Stimulated activated CD4-positive, alpha-beta T cell treated with anti-CD3 and anti-CD28 coated beads, TNF-alpha, amount 100 ng/mL, for 48 hours (primary cell): ENCODE measurements at places on chromosomes 16 and 17.

DNA sequence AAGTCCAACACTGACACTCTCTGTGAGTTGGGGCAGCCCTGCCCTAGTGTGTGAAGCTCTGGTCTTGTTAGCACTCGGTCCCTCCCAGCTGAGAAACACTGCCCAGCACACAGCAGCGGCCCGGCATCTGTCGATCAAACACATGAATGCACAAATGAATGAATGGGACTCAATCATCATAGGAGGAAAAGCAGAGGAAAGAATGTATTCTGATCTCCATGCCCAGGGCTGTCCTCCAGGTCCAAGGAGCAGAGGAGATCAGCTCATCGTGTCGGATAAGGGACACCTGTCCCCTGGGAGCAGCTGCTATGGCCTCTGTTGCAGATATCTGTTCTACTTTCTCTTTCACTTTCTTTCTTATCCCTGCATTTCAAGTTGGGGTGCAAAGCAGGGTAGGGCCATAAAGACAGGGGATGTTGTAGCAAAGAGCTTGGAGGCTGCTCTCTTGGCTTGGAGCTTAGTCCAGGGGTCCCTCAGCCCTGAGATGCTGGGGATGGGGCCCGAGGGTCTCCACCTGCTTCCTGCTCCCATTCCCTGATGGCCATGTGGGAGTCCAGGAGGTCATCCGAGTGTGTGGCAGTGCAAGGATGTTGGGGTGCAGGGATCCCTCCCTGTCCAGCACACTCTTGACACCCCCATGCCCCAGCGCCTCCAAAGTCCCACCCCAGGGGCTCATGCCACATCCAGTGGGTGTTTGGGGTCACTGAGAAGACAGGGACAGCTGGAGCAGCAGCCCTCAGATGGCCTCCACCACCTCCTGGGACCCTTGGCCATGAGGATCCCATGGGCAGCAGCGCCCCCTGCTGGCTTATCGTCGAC, 88.2 kb downstream of the IRF8 start:
- no peak for DNase-seq

DNA sequence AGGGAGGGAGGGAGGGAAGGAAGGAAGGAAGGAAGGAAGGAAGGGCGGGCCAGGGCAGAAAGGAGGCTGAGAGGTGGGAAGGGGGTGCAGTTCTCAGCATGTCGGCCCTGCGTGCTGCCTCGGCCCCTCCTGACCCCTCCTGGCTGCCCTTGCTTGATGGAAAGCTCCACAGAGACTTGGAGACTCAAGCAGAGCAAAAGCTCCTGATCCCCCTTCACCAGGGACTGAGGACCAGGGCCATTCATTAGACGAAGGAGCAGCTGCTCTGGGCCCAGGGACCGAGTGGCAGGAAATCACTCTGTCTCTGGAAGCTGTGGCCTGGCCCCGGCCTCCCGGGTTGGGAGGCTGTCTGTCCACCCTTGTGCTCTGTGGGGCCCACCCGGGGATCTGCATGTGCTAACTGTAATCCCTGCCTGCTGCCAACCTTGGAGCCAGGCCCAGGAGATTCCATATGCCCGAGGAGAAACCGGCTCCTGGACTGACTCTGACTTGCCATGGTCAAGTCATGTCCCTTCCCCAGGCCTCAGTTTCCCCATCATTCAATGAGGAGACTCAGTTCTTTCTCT, 27.4 kb upstream of the C1QL1 start:
- DNase-seq: no peak

- DNase-seq: peak; percentile 35
Observed at GRCh38 chr17:50816771-50817751, 18.3 kb upstream of the WFIKKN2 start.

GRCh38 chr16:89442990-89443726, 47.2 kb downstream of the ANKRD11 start:
- DNase-seq: no peak

DNA sequence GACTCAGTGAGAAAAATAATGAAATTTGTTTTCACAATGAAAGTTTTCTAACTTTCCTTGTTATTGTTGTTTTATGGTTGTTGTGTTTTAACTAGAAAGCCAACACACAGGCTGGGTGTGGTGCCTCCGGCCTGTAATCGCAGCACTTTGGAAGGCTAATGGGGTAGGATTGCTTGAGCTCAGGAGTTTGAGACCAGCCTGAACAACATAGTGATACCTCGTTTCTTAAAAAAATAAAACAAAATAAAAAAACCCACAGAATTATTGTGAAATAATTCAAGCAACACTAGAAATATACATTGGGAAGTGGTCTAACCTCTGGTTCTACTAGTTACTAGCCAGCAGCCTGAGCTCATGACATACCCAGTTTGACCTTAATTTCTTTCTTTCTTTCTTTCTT, 630 bp downstream of the MILR1 start:
- DNase-seq: no peak

GRCh38 chr17:28505986-28506665, at the start of gene FOXN1:
Gene FOXN1 (plus strand): TSS chr17:28506348. CDS start chr17:28523970, 17,622 bp downstream.
- DNase-seq: no peak

DNA sequence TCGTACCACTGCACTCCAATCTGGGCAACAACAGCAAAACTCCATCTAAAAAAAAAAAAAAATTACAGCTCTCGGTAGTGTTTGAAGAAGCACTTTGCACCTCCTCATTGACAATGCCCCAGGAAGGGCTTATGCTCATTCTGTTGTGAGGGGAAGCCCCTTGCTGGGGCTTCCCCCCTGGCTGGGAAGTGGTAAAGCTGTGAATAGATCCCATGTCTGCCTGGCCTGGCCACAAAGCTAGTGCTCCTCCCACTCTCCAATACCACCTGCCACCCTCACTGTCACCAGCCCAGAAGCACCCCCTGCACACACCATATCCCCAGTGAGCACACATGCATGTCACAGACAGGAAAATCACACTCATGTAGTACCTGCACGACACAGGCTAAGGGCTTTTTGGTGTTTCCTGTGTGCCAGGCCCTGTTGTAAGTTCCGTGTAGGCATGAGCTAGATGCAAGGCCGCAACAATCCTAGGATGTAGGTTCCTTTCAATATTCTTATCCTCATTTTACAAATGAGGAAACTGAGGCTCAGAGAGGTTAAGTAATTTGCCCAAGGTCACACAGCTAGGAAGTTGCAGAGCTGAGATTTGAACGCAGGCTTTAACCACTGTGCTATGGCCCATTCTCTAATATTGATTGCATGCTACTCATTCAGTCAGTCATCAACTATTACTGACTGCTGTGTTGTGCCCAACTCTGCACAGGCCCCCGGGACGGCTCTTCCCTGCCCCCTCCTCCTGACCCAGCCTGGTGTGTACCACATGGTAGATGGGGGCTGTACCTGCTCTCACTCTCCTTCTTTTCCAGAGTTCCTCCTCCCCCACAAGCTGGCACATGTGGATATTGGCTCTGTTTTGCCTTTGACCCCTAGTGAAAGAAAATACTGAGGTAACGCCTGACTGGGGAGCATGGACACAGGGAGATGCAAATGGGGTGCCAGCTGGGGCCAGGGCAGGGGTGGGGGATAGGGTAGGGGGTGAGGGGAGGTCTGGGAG, 11.9 kb upstream of the COL1A1 start:
- peak; percentile 20 for DNase-seq

- DNase-seq: no peak
Observed at GRCh38 chr17:74202938-74203337, 540 bp upstream of the RPL38 start.

DNA sequence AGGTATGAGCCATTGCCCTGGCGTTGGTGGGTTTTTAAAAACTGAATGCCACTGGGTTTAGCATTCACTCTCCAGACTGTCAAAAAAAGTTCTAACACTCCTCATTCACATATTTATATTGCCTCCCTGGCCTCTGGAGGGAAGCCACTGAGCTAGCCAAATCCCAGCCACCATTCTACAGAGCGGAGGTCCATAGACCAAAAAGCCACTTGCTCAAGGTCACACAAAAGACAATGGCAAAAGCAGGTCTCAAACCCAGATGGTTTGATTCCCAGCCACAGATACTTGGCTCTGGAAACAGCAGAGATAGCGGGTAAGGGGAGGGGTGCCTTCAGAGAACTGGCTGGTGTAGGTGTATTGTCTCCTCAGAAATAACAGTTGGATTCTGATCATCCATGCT, 18.0 kb upstream of the CDIPT start:
- DNase-seq: no peak

GRCh38 chr16:72357910-72358309, 186.0 kb upstream of the PMFBP1 start:
- no peak for DNase-seq

DNA sequence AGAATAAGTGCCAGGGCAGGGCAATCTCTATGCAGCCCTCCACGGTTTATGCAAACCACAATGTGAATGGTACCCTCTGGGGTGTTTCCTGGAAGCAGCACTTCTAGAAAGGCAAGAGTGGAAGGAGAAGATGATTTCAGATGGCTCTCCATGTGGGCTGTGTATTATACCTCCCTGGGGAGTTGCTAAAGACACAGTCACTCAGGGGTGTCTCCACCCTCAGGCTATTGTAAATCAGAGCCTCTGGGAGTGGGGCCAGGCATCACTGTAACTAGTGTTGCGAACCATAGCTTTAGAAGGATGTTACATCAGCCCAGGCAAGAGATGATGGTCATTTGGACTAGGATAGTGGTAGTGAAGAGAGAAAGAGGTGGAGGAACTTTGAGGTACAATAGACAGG, 83.3 kb upstream of the ZKSCAN2 start:
- no peak for DNase-seq

DNA sequence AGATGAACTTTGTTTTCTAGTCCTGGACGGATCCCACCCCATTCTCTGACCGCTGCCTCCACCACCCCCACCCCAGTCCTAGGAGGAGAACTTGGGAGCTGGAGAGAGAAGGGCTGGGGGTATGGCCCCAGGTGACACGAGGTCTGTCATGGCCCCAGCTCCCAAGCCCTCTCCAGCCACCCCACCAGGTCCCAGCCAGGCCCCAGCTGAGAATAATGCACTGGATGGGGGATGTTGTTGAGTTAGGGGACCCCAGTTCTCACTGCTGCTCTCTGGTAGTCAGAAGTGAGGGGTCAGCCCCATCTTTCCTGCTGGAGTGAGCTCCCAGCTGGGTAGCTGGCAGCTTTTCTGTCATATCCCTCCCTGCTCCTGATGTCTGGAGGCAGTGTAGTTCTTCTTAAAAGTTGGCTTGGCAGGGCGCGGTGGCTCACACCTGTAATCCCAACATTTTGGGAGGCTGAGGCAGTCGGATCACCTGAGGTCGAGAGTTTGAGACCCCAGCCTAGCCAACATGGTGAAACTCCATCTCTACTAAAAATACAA, 4.6 kb upstream of the COL1A1 start:
- DNase-seq: no peak

- DNase-seq: no peak
Observed at GRCh38 chr16:85123891-85124635, 11.8 kb upstream of the CIBAR2 start.

- DNase-seq: no peak
Observed at GRCh38 chr17:30391534-30391933, 12.8 kb downstream of the CPD start.

DNA sequence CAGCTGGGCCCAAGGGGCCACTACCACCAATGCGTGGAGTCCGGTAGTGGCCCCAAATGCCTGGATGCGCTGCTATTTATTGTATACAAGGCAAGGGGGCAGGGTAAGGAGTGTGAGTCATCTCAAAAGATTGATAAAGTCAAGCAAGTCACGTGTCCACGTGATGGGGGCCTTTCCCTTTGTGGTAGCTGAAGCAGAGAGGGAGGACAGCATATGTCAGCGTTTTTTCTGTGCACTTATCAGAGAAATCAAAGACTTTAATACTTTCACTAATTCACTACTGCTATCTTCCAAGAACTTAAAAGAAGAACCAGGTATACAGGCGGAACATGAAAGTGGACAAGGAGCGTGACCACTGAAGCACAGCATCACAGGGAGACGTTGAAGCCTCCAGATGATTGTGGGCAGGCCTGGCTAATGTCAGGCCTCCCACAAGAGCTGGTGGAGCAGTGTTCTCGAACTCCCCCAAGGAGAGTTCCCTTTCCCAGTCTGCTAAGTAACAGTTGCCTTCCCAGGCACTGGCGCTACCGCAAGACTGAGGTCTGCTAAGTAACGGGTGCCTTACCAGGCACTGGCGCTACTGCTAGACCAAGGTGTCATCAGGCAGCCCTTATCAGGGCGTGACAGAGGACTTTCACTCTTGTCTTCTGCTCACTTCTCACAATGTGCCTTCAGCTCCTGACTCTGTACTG, 10.8 kb upstream of the ASB16 start:
- DNase-seq: no peak

- no peak for DNase-seq
Observed at GRCh38 chr17:81891303-81891552, 158 bp downstream of the ALYREF start.

DNA sequence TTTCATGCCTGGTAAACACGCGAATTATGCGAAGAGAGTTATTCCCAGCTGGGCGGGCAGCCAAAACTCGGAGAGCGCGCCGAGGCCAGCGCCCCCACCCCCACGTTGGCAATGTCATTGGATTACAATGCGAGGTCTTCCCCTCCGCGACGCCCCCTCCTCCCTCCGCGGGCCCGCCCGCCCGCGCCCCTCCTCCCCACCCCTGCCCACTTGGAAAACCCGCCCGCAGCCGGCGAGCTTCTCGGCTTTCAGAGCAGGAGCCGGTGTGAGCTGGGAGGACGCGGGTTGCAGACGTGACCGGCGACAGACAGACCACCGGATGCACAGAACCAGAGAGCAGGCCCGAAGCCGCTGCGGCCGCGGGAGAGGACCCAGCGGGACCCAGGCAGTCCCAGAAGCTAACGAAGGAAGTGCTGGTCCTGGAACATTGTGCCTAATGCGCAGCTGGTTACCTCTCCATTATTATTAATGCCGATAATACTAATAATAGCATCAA, 4.0 kb downstream of the NOG start:
- no peak for DNase-seq

GRCh38 chr17:2420176-2420575, 19.3 kb upstream of the MNT start:
- DNase-seq: no peak

DNA sequence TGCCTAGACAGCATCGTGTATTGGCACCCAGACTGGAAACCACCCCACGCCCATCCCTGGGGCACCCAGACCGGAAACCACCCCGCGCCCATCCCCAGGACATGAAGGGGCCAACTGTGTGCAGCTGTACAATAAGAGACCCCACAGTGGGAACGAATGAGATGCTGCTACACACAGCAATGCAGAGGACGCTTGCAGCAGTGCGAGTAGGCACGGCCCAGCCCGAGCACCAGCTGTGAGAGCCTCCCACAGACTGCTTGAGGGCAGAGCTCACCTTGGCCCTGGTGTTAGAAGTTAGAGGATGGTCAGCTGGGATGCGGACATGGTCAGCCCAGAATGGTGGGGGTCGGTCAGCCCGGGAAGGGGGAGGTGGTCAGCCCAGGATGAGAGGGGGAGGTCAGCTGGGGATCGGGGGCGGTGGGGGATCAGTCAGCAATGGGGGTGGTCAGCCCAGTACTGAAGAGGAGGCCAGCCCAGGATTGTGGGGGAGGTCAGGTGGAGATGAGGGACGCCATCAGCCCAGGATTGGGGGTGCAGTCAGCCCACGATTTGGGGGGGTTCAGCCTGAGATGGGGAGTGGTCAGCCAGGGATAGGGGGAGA, 340.0 kb downstream of the C16orf95 start:
- DNase-seq: no peak
